ENCODE measurements at places on chromosomes 16 and 17. TPM values are rescaled to one million over a fixed set of nuclear protein-coding genes. Genes with fewer than 3 reads are reported as not detected.

GRCh38 chr16:31087971-31088370, 772 bp downstream of the PRSS53 start:
- no peaks in the 10 kb centered on the region for H3K27me3 ChIP-seq
- no peaks in the 10 kb centered on the region for H3K4me1 ChIP-seq
- H3K27ac ChIP-seq = no peak overlapping the region
- no peaks in the 10 kb centered on the region for H3K36me3 ChIP-seq
- no peak overlapping the region for H3K4me3 ChIP-seq

DNA sequence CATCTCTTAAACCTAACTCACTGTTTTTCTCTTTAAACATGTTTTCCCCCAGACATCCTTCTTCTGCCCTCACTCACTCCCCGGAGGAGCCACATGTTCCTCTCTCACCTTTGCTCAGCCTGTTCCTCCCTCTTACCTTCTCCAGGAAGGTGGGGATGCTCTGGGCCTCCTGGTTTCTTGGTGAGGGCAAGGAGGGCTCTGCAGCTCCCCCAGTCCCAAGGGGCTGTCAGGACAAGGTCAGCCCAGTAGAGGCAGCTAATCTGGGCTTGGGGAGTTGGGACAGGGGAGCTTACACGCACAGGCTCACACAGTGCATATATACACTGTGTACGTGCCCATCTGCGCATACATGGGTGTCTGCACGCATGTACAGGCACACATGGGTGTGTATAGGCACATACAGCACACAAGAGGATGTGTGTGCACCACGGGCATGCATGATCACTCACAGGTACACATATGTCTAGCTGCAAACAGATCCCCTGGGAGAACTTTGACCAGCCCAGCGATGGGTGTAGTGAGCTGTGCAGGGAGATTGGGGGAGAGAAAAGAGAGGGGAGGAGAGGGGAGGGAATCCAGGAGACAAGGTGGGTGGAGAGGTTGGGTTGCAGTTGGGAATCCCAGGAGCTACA, 28.6 kb upstream of the SPNS3 start:
- H3K4me1 ChIP-seq = no peaks in the 10 kb centered on the region
- no peak overlapping the region for H3K27ac ChIP-seq
- no peak overlapping the region for H3K4me3 ChIP-seq
- no peak for DNase-seq

Gene NPIPB9
- 5.5 TPM for total RNA-seq

Gene TP53TG3
- total RNA-seq = not detected

DNA sequence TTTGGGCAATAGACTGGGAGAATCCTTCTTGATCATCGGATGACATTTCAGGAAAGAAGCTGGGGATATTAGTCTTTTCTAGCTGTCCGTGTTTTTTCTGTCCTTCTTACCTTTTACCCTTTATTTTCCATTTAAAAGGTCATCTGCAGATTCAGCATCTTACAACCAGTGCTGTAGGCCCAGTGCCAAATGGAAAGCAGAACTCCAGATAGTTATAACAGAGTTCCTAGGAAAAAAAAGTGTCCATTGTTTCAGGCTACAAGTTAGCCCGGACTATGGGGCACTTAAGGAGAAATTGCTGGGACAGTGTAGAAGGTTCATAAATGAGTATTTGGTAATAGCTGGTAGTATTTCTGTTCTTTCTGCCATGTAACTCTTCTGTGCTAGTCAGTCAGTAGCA, 28.4 kb downstream of the LDHD start:
- H3K4me3 ChIP-seq = no peak overlapping the region
- no peak for DNase-seq
- no peaks in the 10 kb centered on the region for H3K36me3 ChIP-seq
- no peaks in the 10 kb centered on the region for H3K27me3 ChIP-seq
- H3K4me1 ChIP-seq = peaks cover 21% of the 10 kb centered on the region

DNA sequence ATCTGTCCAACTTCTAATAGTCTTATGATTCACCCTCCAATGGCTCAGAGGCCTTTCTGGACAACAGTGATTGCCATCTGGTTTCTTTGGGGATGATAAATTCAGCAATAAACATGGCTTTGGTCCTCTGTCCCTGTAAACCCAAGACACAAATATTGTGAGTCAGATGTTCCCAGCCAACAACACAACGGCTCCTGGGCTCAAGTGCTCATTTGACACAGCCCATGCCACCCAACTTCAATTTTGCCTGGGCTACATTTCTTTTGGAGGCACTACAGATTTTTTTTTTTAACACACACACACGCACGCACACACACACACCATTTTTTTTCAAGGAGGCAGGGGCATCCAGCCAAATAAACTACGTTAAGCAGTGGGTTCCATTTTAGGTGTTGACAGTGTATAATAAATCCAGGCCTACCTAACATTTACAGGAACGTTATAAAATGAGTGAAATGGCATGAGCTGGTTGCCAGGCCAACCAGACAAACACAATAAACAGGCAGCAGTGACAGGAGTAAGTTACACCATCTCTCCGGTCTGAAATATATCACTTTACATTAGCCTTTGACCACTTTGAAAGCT, 939.9 kb upstream of the SOX9 start:
- DNase-seq = peak; percentile 71
- no peaks in the 10 kb centered on the region for H3K27me3 ChIP-seq
- H3K27ac ChIP-seq = no peak overlapping the region
- H3K4me3 ChIP-seq = no peak overlapping the region
- H3K4me1 ChIP-seq = no peaks in the 10 kb centered on the region

DNA sequence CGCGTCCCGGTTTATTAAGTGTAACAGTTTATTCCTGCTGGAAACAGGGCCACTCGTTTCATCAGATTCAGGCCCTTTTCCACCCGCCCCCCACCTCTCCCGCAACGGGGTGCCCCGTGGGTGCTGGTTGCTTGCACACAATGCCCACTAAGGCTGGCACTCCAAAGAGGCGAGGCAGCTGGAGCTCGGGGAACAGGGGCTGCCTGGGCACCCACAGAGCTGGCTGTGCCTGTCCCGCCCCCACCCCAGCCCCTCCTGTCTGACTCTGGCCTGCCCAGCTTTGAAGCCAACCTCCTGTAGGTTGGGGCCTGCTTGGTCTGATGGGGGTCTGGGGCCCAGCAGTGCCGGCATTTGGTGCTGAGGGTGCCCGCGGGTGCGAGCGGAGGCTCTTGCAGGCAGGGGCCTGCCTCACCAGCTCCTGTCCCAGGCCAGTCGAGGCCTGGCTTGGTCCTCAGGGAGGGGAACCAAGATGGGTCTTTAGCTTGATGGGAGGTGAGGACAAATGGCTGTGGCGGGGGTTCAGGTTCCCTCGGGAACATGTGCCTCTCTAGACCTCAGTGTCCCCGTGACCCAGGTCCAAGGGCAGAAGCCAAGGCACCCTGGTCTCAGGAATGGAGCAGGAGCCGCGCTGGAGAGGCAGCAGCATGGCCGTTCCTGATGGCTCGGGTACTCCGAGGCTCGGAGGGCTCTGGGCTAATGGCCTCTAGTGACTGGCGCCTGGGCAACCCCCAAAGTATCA, 20.1 kb downstream of the MYBBP1A start:
- H3K4me3 ChIP-seq = no peak overlapping the region
- H3K36me3 ChIP-seq = peaks cover 5% of the 10 kb centered on the region
- peak overlapping the region; percentile 15 for H3K27ac ChIP-seq
- no peaks in the 10 kb centered on the region for H3K27me3 ChIP-seq

DNA sequence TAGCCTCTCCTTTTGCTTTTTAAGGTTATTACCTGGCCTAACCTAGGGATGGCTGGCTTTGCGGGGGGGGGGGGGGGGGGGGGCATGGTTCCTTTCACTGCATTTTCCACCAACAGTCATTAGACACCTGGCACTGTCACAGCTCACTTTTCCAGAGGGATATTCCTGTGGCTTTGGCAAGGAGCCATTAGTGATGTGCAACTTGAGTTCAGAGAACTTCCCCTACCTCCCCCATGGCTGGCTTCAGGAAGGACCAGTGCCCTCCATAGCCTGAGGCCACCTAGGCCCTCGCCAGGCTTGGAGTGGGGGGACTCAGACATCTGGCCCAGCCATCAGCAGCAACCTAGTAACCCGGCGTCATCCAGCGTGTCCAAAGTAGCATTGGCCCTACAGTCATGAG, 234.6 kb downstream of the CPPED1 start:
- no peaks in the 10 kb centered on the region for H3K27me3 ChIP-seq
- no peak for DNase-seq
- H3K4me1 ChIP-seq = no peaks in the 10 kb centered on the region
- no peak overlapping the region for H3K27ac ChIP-seq
- no peaks in the 10 kb centered on the region for H3K36me3 ChIP-seq
- H3K4me3 ChIP-seq = no peak overlapping the region

GRCh38 chr17:74369221-74369620, 1.9 kb downstream of the GPR142 start:
- no peak overlapping the region for H3K4me3 ChIP-seq
- no peak for DNase-seq
- no peak overlapping the region for H3K27ac ChIP-seq
